ENCODE measurements at places on chromosomes 3 and 15.

GRCh38 chr3:23830869-23831484, 25.2 kb downstream of the UBE2E1 start:
- DNase-seq, result no peak

DNA sequence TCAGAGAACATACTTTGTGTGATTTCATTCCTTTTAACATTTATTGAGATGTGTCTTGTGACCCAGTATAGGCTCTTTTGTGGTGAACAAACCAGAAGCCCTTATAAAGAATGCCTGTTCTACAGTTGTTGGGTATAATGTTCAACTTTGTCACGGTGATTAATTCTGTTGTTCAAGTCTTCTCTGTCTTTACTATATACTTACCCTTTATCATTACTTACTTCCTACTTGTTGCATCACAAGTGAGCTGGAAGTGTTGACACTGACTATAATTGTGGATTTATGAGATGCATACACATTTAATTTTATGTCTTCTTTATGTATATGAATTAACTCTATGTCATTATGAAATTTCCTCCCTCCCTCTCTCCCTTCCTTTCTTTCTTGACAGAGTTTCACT, 59.7 kb upstream of the TBL1XR1 start:
- DNase-seq, result no peak

GRCh38 chr3:44995142-44995770, 19.2 kb downstream of the EXOSC7 start:
- DNase-seq, result no peak

DNA sequence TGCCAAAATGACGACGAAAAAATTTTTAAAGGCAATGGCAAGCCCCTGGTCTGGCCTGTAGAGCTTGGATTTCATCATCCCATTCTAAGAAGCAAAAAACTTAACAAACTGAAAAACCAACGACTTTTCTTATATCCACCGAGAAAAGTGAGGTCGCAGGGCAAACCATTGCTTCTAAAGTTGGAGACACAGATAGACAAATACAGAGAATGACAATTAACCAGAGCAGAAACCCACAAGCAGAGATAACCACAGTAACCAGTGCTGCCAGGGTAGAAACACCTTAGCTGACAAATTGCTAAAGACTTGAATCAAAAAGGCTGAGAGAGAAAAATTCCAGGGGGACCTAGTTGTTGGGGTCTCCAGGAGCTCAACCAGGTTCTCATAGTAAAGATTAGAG, 386.5 kb upstream of the SGO1 start:
- DNase-seq, result no peak

DNA sequence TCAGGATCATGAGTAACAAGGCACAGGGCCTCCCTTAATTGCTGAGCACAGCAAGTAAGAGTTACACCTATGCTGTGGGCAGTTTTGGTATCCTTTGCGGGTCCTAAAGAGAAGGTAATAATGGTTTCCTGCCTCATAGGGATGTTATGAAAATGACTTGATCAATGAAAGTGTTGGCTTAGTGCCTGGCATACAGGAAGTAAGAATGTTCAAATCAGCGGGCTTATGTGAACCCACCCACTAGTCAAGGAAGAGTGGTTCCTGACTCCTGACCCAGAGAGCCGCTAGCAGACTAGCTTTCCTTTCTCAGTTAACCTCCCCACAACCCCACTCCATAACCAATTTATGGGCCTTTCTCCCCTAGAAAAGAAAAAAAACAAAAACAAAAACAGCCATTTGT, 5.2 kb upstream of the ADAMTS9 start:
- no peak for DNase-seq

- DNase-seq, result no peak
These were observed 25.6 kb upstream of the LARS2 start for GRCh38 chr3:45362758-45363157.

GRCh38 chr15:58246041-58246440, 107.9 kb downstream of the AQP9 start:
- DNase-seq, result no peak

- DNase-seq, result no peak
These were observed 311.7 kb upstream of the ICE2 start for GRCh38 chr15:60790641-60791040.

GRCh38 chr3:97884586-97885123, 62.8 kb downstream of the CRYBG3 start:
- no peak for DNase-seq

GRCh38 chr3:186922790-186923189, 7.5 kb upstream of the ST6GAL1 start:
- DNase-seq, result no peak

DNA sequence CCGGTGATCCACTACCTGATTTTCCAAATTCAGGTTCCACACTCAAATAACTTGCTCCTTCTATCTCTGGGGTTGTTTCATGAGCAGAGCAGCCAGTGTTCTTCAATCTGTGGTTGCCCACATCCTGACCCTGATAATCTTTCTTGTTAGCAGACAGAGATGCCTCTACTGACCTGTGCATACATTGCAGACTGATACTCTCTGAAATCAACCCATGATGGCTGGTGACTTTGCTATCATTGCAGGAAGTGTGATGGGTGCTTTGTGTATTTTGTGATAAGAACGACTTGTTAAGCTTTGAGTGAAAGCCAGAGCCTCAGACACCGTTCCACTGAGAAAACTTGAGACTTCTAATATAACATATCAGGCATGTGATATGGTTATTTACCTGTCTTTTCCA, 39.9 kb downstream of the GATM start:
- DNase-seq, result no peak

DNA sequence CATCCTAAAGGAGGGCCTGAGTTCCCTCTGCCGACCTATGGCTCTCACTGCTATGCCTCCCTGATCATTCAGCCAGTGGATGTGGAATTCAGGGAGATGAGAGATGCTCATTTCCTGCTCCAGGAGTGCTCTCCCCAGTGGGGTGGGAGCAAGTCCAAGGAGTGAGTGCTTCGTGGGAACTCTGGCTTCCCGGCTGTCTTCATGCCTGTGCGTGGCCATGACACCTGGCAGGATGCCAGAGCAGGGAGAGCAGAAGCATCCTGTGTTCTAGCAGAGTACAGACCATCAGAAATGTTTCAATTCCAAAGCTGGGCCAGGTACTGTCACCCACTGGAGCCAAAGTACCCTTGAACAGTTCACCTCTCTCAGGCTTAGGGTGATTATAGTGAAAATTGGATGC, 45.1 kb downstream of the APH1B start:
- DNase-seq, result no peak

- peak; percentile 83 for DNase-seq
These were observed at the start of gene FAM107A for GRCh38 chr3:58577269-58577821. Gene FAM107A (minus strand): TSS chr3:58577391. CDS start chr3:58569860, 7,531 bp downstream.

GRCh38 chr3:154794814-154795445, 285.2 kb upstream of the MME start:
- DNase-seq, result no peak

GRCh38 chr3:143571548-143571947, 276.7 kb downstream of the SLC9A9 start:
- DNase-seq, result no peak

DNA sequence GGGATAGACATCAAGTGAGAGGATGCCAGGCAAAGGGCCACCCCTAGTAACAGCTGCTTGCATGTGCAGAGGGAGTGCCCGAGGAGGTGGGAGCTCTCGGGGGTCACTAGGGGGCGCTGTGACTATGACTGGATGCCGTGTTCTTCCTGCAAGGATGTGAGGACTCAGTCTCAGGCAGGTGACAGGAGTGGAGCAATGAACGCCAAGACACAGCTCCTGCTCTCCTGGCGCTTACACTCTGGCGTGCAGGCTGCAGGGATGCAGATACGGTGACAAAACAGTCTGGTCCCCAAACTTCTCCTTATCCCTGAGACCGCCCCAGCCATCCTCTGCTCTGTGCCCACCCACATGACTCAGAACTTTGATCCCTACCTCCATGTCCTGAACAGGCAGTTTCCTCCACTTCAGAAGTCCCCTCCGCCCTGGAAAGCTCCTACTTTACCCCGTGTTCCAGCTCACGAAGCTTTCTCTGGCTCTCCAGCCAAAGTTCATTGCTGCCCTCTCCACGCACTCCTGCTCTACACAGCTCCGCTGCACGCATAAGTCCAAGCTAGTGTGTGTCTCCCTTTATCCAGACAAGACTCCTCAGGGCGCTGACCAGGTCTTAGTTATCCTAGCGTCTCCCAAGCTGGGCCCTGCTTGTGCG, 14.7 kb downstream of the RHOV start:
- DNase-seq, result peak; percentile 88

- no peak for DNase-seq
These were observed 62.2 kb downstream of the HES1 start for GRCh38 chr3:194197981-194198695.

DNA sequence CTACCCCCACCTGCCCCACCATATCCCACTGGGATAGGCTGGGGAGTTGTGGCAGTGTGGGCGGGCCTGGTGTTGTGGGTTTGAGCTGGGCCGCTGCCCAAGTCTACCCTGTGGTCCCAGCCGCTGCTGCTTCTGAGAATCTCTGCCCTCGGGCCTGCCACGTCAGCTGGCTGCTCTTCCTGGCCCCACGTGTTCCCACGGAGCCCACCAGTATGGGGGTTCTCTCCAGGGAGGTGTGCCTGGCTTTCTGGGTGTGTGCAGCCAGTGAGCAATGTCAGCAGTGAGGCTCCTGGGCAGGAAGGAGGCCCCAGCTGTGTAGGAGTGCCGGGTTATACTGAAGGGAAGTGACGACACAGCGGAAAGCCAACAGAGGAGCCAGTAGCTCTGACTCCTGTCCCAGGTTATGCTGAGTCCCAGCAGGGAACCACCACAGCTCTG, 10.5 kb downstream of the GNAI2 start:
- DNase-seq, result no peak

DNA sequence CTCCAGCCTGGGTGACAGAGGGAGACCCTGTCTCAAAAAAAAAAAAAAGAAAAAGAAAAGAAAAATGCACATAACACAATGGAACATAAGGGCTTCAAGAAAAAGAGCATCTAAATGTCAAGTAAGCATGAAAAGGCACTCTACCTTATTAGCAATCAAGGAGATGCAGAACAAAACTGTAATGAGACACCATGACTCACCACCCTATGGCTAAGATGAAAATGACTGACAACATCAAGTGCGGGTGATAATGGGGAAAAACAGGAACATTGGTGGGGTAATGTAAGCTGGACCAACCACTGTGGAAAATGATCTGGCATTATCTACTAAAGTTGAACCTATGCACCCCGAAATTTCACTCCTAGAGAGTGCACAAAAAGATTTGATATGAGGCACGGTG, 19.6 kb upstream of the NSMCE3 start:
- DNase-seq, result no peak

- no peak for DNase-seq
These were observed 596.7 kb downstream of the TUSC7 start for GRCh38 chr3:117306299-117306698.

DNA sequence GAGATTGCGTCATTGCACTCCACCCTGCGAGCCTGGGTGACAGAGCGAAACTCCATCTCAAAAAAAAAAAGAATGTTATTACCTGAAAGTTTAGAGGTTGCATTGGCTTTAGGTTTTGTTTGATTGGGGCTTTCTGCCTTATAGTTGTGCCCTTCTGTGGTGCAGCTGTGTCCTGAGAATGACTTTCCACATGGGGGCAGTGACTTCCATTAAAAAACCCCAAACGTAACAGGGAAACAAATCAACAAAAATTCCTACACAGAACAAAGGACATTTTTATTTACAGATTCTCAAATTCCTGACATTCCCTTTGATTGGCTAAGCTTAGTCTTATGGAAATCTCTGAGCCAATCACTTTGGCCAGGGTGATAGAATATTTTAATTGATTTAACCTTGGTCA, 154.1 kb upstream of the GPR149 start:
- no peak for DNase-seq

- DNase-seq, result no peak
These were observed 62.5 kb upstream of the FOXB1 start for GRCh38 chr15:59941612-59942011.

GRCh38 chr15:43505738-43506137, 11.7 kb upstream of the MAP1A start:
- no peak for DNase-seq

DNA sequence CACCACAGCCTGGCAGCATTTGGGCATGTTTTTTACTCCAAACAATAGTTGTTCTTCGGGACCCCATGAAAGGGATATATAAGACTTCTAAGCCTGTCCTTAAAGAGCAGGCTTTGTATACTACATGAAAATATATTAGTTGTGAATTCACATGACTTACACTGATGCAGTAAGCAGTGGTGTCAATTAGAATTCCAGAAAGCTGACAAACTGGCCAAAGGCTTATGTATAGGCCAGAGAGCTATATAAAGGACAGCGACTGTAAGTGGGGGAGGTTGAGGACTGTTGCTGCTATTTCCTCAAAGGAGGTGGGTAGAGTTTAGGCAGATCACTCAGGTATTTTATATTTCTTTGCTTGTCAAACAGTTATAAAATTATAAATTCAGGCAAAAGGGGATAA, 24.8 kb downstream of the KPNA4 start:
- DNase-seq, result no peak

DNA sequence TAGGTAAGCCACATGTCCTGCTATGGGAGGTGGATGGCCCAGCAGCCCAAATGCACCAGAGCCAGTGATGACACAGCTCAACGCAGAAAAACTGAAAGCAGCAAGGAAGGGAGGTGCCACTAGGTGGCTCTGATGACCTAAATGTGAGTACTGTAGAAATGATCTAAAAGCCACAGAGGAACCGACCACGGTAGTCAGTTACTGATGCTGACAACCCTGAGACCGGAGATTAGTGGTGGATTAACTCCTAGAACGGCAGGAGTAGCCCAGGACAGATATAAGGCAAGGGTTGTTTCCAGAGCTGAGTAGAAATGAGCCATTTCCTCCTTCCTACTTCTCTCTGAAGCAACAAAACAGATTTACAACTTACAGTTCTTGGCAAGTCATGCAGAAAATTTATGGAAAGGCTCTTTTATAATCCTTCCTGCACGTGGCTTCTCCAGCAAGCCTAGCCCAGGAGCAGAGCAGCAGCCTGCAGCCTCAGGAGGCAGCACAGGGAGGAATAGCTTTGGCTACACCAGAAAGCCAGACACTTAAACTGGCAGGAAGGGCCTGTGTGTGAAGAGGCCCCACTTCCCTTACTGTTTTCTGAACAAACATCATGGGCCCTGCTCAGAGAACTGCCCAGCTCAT, 13.1 kb downstream of the FBXL22 start:
- DNase-seq, result no peak

DNA sequence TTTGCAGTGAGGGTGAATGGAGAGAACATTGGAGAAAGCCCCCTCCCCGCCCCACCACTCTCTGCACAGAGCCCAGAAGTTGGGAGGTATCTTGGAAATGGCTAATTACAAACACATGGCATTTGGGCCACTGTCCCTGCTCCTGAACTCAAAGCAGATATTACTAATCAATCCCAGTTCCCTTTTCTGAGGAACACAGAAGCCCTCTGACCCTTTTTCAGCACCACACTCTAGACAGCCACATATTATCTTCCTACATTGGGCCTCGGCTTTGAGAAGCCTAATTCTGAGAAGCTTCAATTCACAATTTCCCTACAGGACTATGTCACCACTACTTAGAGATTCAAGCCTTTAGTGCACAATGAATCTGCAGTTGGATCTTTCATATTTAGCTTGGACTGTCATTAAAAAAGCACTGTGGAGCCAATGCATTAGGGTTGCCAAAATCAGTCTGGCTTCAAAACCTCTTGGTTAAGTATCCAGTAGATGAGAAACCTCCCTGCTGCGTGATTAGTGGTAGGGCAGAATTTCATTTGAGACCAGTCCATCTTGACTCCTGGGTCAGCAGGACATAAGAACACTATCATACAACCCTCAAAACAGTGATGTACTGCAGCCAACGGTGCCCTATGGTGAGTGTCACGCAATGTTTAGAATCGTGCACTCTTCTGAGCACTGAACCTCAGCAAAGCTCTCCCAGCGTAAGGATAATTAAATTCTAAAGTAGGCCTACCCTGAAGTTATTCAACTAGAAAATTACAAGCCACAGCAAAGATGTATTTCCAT, 26.1 kb downstream of the MGLL start:
- DNase-seq, result no peak

Measured in suprapubic skin (tissue), 4 donors.